Thyroid gland (tissue), 4 donors: ENCODE measurements at places on chromosomes 16 and 17. TPM values are rescaled to one million over a fixed set of nuclear protein-coding genes. Genes with fewer than 3 reads are reported as not detected.

The CA5A gene
- not detected for total RNA-seq

The KRTAP2-1 gene
- total RNA-seq = not detected

The HYDIN gene
- total RNA-seq = 26.2 TPM

The ABI3 gene
- 10.3 TPM for total RNA-seq

The PRR29 gene
- 1.7 TPM for total RNA-seq

The CDH1 gene
- 287 TPM for total RNA-seq

The SNX20 gene
- total RNA-seq = 1.2 TPM
